ENCODE measurements at places on chromosomes 6 and 20.
A peak's percentile ranks its signal among the peaks of the same experiment; 100 is the strongest.

- no peak for DNase-seq
Measured at GRCh38 chr6:117075218-117075617, 190.1 kb upstream of the VGLL2 start.

DNA sequence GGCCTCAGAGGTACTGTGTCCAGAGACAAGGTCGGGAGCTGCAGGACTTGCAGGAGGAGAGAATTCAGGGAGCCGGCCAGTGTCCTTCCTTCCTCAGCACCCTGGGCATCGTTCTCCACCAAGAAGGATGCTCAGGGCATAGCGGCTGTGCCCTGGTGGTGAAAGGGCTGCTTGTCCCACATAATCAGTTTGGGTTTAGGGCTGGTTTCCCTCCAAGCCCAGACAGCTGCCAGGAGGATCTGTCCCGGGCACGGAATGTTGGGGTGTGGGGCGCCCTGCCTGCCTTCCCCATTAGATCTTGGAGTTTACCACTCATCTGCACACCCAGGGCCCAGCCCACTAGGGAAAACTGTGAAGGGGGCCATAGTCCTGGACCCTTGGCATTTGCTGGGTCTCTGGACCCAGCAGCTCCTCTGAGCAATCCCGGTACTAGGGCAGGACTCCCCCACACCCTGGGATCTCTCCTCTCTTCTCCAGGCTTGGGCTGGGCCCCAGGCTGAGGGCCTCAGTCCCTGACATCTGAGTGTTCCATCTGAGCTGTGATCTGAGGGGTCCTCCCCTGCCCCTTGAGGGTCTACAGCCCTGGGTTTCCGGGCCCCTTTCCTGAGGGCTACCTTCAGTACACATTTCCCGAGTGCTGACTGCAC lies 18.6 kb upstream of the SPDEF start:
- no peak for DNase-seq

- DNase-seq, result no peak
Measured at GRCh38 chr6:164296411-164296810, 881.9 kb downstream of the QKI start.

DNA sequence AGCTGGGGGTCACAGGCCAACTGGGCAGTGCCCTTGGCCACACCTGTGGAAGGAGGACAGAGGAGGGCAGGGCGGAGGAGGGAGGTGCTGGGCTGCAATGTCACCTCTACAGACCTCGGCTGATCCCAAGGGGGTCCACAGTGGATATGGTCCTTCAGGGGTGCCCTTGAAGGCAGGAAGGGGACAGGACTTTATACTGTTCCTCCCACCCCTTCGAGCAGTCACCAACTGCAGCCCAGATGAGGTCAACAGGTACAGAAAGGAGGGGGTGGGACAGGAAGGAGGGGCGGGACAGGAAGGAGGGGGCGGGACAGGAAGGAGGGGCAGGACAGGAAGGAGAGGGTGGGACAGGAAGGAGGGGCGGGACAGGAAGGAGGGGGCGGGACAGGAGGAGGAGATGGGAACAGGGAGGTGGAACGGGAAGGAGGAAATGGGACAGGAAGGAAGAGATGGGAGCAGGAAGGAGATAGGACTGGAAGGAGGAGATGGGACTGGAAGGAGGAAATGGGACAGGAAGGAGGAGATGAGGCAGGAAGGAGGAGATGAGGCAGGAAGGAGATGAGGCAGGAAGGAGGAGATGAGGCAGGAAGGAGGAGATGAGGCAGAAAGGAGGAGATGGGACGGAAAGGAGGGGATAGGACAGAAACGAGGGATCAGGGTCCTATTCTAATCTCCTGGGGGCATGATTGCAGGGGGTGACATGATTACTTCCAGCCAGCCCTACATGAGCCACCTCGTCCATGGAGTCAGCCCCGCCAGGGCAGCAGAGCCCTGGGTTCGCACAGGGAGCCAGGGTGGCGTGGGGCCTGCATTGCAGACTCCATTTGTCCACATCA lies 19.4 kb upstream of the MRGBP start:
- DNase-seq, result no peak

GRCh38 chr20:24483435-24484080 lies 14.1 kb downstream of the SYNDIG1 start:
- DNase-seq, result no peak

DNA sequence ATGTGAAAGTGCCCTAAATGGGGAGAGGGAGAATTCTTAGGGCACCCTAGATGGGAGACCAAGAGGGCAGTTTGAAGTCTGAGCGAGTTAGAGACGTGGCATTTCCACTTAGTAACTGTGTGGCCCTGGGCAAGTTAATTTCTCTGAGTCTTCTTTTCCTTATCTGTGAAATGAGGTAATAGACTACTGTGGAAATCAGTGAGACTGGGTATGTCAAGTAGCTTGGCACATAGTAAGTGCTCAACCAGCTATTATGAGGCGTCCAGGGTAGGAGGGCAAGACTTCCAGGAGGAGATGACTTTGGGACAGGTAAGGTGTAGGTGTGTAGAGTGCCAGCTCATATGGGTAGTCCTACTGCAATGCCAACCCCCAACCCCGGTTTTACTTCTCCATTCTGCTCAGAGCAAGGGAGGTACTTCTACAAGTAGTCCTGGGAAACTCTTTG lies 770 bp downstream of the KIF3B start:
- DNase-seq, result no peak

DNA sequence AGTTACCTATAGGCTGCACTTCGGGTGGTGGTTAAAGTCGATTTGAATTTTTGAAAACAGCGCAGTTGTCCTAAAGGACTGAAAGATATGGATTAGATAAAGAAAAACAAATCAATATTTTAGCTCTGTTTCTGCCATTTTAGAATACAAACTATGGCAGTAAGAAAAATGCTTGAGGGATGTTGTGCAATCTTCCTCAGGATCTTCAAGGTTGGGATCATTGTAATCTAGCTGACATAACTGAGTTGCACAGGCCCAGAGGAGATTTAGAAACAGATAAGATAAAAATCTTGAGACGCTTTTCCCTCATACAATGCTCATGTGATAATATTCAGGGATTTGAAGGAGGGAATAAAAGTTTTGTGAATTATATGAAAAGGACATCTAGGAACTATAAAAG lies 926 bp downstream of the PEX3 start:
- DNase-seq, result no peak

- DNase-seq, result no peak
Measured at GRCh38 chr20:4099905-4100675, 84.7 kb upstream of the RNF24 start.

DNA sequence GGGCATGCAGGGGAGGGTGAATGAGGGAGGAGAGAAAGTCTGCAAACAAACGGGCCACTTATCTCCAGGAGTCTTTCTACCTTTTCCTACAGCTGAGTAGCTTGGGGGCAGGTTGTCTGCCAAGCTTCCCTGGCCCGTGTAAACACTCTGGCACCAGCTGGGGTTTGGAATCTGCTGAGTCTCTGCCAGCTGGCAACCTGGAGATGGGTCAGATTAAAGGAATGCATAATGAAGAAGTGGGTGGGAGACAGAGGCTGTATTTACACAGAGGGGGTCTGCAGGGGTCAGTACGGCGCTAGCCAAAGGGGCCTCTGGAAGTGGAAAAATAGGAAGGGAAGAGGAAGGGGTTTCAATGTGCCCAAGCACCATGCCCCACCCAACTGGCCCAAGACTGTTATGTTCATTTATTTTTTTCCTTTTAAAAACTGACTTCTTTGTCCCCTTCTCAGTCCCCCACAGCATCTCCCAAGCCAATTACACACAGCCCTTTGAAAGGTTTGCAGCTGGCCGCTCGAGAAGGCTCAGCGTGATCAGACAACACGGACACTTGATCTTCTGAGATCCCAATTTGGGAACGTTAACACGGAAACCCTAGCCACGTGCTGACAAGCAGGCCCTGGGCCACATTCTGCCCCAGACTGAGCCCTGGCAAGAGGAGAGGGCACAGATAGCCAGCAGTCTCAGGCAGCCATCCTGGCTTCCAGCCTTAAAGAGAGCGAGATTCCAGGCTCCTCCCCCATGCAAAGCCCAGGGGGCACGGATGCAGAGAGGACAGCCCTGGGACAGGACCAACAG lies 25.2 kb downstream of the TRAM2 start:
- DNase-seq, result peak; percentile 89

DNA sequence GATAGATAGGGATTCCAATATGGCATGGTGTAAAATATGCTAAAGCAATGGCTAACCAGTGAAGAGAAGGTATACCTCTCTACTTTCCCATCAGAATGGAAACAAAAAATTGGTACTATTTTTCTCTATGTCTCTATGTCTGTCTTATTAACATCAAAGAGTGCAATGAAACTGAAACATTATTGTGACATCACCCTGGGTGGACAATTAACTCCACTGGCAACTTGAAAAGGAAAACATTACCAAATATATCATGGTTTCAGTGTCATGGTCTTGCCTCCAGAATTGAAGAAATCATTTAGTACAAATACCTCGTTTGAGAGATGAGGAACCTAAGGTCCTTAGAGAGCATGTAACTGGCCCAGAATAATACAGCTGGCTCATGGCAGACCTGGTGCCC lies 1132.5 kb upstream of the MAP3K7 start:
- DNase-seq, result no peak

DNA sequence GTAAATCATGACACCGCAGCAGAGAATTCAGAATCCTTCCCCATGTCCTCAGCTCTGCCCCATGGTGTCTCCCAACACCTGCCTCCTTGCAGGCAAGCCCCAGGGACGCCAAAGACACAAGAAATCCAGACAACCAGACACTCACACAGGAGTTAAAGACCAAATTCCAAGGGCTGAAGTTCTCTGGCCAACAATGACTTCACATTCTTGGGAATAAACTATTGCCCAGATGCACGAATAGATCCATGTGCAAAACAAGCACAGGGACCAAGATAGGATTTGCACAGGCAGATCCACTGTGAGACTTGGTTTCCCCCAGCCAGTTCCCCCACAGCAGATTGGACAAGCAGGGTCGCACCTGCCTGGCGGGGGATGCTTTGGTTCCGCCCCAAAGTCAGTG lies 246.7 kb downstream of the SOD2 start:
- DNase-seq, result no peak

- DNase-seq, result no peak
Measured at GRCh38 chr6:39218868-39219567, 10.3 kb downstream of the KCNK5 start.

DNA sequence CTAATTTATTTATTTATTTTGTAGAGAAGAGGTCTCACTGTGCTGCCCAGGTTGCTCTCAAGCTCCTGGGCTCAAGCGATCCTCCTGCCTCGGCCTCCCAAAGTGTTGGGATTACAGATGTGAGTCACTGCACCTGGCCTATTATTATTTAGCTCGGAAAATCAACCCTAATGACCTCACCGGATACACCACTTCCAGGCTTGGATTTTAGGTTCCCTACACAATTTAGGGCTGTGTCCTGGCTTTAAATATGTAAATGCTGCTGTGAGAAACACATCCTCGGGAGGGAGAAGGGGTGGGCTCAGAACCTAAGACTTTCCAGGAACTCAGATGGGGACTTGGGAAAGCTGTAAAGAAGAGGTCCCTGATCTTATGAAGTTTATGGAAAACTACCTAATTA lies 51.0 kb upstream of the SLC32A1 start:
- no peak for DNase-seq

GRCh38 chr6:138691595-138692057 lies 81.9 kb upstream of the CCDC28A start:
- peak; percentile 60 for DNase-seq

GRCh38 chr6:139742671-139743070 lies 368.2 kb upstream of the CITED2 start:
- no peak for DNase-seq

- DNase-seq, result no peak
Measured at GRCh38 chr6:33599413-33599938, 19.4 kb upstream of the BAK1 start.

GRCh38 chr6:170375661-170376060 lies 69.1 kb downstream of the FAM120B start:
- DNase-seq, result no peak

GRCh38 chr6:3804964-3805363 lies 44.2 kb upstream of the FAM50B start:
- no peak for DNase-seq

DNA sequence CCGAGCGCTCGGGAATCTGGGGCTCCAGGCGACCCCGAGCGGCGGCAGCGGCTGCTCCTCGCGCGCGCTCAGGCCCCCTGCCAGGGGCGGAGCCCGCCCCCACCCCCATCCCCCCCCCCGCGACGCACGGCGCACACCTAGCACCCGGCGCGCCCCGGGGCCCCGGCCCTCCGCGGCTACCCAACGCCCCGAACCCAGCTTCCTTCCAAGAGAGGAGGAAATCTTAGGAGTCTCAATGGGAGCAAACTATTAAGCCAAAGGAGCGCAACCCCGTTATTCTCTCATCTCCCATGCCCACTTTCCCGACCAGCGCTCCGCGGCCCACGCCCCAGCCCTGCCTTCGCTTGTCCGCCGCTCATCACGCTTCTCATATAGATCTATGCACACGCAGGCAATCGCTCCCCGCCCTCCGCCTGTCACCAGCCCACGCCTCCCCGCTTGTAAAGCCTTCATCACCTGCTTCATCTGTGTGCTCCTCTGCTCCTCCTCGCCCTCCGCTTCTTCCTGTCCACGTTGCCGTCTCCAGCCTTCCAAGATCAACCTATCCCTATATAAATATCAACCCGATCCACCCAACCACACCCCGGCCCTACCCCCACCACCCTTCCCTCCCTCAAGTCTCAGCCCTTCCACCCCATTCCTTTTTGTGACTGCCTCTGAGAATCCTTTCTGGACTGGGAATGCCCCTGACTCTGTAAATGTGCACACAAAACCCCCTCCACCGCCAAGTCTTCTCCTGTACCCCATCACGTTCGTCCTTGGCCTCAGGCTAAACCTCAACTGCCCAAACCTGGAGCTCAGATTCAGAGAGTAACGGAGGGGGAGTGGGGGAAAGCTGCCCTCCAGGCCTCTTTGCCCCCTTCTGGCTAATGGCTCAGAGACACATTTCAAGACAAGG lies at the start of gene DLK2:
TSS of gene DLK2 (minus strand) at position 18 of the 898 bp plus-strand sequence. CDS start 723 bp downstream, outside the sequence.
- no peak for DNase-seq

- no peak for DNase-seq
Measured at GRCh38 chr20:45998761-45999160, 9.9 kb upstream of the MMP9 start.

DNA sequence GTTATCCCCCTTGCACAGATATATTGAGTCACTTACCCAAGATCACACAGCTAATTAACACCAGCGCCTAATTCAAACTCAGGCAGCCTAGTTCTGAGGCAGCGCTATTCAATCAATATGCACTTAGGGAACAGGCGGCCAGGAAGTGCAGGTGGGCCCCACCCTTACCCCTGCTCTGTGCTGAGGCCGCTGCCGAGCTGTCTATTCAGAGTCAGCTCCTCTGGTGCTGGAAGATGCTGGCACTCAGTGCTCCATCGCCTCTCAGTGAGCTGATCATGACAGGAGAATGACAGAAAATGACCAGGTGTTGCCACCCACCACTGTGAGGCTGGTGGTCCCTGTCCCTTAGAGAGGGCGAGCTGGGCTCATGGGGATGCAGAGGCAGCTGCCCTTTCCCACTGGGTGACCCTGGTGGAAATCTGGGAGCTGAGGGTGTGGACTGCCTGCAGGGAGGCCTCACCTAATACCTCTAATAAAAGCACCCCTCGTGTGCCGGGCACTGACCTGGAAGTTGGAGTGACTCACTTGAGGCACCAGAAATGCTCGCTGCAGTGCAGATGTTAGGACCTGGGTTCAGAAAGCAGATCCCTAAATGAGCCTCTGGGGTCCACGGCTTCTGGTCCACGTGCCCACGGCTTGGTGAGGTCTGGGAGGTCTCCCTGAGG lies 42.5 kb upstream of the CD93 start:
- DNase-seq, result no peak

- peak; percentile 16 for DNase-seq
Measured at GRCh38 chr6:104887350-104887749, 27.6 kb upstream of the HACE1 start.

Measured in astrocyte of the cerebellum (primary cell).